Activated T-helper 9 cell treated with anti-CD3 and anti-CD28 coated beads, Interleukin-2, amount 50 U/mL, for 16 hours (primary cell): ENCODE measurements at places on chromosomes 5 and 9.

DNA sequence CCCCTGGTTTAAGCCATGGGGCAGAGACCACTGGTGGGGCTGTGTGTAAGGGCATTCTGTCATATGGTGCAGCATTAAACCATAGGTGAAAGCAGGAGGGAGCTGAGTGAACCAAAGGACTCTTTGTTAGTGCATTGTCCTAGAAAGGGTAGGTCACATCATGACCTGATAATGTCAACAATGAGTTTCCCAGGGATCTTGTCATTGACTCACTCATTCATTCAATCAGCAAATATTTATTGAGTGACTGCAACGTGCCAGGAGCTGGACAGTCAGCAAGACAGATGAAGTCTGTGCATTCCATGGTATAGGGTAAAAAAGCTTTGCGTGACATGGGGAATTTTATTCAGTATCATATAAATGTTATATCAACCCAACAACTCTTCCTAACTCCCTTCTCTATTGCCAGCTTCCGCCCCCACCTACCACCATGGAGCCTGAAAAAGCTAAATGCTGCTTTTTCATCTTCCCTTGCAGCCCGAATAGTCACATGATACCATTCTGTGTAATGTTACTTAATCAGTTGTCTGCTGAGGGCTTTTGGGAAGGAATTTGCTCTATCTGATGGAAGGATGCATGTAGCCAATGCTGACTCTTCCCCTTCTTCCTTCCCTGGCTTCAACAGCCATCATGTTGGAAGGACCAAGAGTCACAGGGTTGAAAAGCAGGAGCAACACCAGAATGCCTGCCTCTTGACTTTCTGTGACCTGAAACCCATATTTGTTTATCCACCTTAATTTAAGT lies 11.5 kb upstream of the OTULINL start:
- no peak for DNase-seq

DNA sequence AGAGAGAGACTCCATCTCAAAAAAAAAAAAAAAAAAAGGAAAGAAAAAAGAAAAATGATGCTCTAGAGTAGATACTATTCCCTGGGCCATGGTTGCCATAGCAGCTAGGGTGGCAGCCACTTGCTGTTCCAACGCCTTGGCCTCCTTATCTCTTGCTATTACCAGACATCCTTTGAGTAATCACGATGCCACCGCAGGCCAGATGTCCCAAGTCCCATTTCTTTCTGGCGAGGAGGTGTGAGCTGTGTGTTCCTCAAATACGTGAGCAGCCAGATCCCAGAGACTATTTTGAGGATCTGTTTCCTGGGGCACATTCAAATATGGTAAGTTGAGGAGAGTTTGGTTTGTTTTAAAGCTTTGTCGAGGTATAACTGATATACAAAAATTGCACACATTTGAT lies 23.4 kb upstream of the GFPT2 start:
- no peak for DNase-seq

DNA sequence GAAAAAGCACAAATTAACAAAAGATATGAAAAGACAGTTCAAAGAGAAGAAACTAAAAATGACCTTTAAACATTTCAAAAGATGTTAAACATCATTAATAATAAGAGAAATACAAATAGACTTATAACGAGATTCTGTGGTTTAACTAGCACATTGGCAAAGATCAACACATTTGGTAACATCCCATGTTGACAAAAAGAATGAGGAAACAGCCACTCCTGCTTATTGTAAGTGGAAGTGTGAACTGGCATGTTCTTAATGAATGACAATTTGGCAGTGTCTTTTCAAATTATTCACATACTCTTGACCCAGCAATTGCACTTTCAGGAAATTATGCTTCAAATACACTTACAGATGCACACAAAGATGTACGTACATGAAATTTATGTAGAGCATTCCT lies 176.3 kb downstream of the TLE1 start:
- no peak for DNase-seq

DNA sequence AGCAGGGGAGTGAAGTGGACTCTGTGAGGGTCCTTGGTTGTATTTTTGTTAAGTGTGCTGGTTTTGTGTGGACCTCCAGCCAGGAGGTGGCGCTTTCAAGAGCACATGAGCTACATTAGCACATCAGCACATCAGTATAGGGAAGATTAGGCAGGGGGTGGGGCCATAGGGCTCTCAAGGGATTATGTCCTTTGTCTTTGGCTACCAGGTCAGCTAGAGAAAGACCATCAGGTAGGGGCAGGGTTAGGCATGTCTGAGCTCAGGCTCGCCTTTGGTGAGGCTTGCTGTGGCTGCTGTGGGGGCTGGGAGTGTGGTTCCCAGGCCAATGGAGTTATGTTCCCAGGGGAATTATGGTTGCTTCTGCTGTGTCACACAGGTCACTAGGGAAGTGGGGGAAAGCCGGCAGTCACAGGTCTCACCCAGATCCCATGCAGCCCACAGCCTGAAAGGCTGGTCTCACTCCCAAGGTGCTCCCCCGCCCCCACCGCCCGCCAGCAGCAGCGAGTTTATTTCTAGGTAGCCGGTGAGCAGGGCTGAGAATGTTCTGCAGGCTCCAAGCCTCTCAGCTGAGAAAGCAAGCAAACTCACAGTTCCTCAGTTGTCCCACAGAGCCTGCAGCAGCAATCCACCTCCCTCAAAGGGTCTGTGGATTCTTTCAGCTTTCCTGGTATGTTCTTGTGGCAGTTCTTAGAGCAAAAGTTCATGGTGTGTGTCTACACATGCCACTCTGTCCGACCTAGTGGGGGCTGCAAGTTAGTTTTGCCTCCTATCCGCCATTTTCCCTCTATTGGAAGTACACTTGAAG lies 13.7 kb downstream of the OR1J1 start:
- no peak for DNase-seq

- DNase-seq = no peak
Observed at GRCh38 chr9:4774209-4774608, 18.5 kb upstream of the RCL1 start.
